Activated T-cell treated with anti-CD3 and anti-CD28 coated beads, Interleukin-2, amount 50 U/mL, for 72 hours (primary cell): ENCODE measurements at places on chromosomes 12 and 14. TPM values are rescaled to one million over a fixed set of nuclear protein-coding genes. Genes with fewer than 3 reads are reported as not detected.

The TMCC3 gene
- total RNA-seq: 1.6 TPM

The PNN gene
- total RNA-seq: 130 TPM

The C12orf50 gene
- total RNA-seq: 0.12 TPM

The NTN4 gene
- total RNA-seq: 0.26 TPM
